Stimulated activated CD4-positive, alpha-beta T cell treated with anti-CD3 and anti-CD28 coated beads, Interleukin-1b, Interleukin-23, amount 100 ng/mL, for 24 hours (primary cell): ENCODE measurements at places on chromosomes 3 and 15.

- no peak for DNase-seq
Observed at GRCh38 chr3:143707848-143708247, 140.4 kb downstream of the SLC9A9 start.

DNA sequence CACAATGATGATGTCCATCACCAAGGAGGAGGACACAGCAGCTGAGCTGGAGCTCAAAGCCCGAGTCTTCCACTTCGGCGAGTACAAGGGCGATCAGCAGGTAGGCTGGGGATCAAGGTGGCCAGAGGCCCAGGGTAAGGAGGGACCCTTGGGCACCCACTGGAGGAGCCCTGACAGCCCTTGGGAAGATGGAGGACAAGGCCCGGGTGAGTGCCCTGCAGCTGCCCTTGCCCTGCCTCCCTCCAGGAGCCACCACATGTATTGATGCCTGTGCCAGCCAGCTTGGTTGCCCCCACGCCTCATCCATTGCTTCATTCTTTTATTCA lies 38.4 kb downstream of the CFAP100 start:
- DNase-seq, result no peak

DNA sequence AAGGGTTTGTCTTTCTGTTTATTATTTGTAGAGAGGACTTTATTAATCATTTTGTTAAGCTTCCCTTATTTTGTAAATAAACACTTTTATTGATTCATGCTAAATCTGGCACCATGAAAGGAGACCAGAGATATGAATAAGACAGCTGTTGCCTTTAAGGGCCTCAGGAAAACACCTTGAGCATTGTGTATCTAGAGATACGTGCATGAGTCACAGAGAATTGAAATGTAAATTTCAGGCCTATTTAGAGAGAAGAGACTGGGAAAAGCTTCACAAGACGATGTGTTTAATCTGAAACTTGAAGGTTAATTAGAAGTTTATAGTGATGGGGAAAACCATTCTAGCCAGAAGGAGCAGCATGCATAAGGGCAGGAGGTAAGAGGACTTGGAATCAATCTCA lies 28.6 kb upstream of the UTS2B start:
- DNase-seq, result no peak

GRCh38 chr3:62098646-62099365 lies 274.5 kb downstream of the FEZF2 start:
- DNase-seq, result no peak

GRCh38 chr3:133330522-133330921 lies 69.3 kb upstream of the BFSP2 start:
- no peak for DNase-seq

GRCh38 chr15:95202569-95203349 lies 971.4 kb downstream of the MCTP2 start:
- no peak for DNase-seq

GRCh38 chr3:116056280-116056679 lies 389.0 kb downstream of the LSAMP start:
- DNase-seq, result no peak

GRCh38 chr3:194158942-194159439 lies 23.0 kb downstream of the HES1 start:
- no peak for DNase-seq

- no peak for DNase-seq
Observed at GRCh38 chr3:136957751-136958288, at the start of gene IL20RB. Gene IL20RB, plus strand, starts transcription at chr3:136957983. Its CDS starts 131 bp downstream, at chr3:136958114.

DNA sequence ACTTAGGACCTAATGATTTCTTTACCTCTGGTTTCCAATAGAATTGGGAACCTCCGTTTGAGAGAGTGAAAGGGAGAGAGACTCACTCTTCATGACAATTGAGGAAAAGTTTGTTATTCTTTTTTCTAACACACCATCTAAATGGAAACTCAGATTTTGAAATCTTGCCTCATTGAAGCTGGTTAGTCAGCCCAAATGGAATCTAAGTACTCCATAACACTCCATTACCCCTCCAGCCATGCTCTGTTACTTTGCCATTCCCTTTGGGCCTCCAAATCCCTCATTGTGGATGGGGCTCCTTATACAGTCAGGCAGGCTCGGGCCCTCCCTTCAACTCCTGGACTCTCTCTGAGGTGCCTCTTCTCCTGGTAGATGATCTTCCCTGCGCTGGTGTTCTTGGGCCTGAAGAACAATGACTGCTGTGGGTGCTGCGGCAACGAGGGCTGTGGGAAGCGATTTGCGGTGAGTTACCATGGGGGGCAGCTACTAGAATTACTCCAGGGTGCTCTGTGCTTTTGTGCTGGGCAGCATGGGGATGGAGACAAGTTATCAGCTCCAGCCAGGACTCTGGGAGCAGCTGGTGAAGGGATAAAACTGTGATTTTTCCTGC lies 1.1 kb downstream of the TM4SF4 start:
- DNase-seq, result no peak

DNA sequence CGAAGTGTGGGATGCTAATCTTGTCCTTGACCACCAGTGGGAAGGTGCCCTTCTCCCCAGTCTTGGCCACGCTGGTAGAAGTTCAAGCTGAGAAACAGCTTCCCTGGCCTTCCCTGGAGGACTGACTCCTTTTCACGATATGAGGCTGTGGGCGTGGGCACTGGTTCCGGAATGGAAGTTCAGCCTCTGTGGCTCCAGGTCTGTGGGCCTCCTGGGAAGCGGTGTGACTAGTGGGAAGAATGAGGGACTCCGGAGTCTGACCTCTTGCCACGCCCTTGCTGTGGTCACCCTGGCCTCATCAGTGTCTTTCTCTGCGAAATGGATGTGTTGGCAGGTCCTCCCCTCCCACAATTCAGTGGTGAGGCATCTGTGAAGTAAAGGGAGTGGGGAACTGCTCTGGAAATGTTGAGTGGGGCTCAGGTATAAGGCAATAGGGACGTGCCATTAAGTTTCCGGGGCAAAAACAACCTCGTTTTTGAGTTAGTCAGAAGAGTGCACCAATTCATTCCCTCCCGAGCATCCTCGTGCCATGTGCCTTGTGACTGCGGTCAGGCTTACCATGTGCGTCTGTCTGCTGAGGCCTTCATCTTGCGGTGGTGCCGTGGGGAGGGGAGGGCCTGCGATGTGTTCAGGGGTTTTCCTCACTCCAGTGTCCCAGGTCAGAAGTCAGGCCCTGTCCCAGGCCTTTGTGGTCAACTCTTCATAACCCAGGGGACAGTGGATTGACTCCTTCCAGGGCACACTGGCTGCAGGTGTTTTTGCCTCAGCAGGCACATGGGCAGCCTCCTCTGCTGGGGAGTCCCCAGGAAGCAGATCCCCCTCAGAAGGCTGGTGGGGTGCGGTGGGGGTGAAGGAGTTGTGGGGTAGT lies 11.8 kb upstream of the SEC13 start:
- DNase-seq, result no peak

DNA sequence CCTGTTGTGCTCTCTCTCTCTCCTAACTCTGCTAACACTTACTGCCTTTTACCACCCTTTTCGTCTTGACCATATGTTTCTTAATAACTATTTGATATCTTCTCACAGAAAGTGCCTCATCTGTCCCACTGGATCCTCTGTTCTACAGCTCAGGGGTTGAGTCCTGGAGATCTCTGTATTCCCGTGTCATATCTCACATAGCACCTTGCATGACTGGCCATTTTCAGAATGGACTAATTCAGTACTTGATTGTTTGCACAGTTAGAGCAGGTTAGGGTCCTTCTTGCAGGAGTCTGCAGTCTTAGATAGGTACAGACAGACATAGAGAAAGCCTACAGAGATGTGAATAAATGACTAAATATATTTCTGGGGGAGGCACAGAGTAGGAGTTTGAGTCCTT lies 20.9 kb downstream of the HACD3 start:
- no peak for DNase-seq

- no peak for DNase-seq
Observed at GRCh38 chr3:141409940-141410241, 41.6 kb downstream of the ZBTB38 start.

GRCh38 chr15:59240036-59240435 lies 33.4 kb downstream of the LDHAL6B start:
- no peak for DNase-seq

DNA sequence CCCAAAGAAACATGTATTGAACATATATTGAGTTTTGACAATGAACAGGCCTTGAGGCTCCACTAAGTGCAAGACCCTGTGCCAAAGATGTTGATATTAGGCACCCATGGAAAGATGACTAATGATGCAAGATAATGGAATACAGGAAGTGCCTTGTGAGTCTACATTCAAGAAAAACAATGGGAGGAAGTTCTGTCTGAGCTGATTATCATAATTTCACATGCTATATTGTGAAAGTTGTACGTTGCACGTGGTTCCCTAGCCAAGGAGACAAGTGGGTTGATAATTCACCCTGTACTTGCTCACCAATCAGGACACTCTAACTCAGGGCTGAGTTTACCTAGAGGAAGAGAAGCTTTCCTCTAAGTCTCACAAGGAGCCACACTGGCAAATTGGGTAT lies 186.9 kb upstream of the STAC start:
- DNase-seq, result no peak

- peak; percentile 21 for DNase-seq
Observed at GRCh38 chr3:14467814-14468620, 65.6 kb downstream of the SLC6A6 start.

GRCh38 chr3:59243476-59243875 lies 193.7 kb upstream of the CFAP20DC start:
- DNase-seq, result no peak

- DNase-seq, result no peak
Observed at GRCh38 chr3:12288182-12289129, at the start of gene PPARG. Gene PPARG, plus strand, starts transcription at chr3:12289070. Its CDS starts 90,642 bp downstream, at chr3:12379712.

GRCh38 chr15:69908590-69909420 lies 188.9 kb downstream of the TLE3 start:
- no peak for DNase-seq

DNA sequence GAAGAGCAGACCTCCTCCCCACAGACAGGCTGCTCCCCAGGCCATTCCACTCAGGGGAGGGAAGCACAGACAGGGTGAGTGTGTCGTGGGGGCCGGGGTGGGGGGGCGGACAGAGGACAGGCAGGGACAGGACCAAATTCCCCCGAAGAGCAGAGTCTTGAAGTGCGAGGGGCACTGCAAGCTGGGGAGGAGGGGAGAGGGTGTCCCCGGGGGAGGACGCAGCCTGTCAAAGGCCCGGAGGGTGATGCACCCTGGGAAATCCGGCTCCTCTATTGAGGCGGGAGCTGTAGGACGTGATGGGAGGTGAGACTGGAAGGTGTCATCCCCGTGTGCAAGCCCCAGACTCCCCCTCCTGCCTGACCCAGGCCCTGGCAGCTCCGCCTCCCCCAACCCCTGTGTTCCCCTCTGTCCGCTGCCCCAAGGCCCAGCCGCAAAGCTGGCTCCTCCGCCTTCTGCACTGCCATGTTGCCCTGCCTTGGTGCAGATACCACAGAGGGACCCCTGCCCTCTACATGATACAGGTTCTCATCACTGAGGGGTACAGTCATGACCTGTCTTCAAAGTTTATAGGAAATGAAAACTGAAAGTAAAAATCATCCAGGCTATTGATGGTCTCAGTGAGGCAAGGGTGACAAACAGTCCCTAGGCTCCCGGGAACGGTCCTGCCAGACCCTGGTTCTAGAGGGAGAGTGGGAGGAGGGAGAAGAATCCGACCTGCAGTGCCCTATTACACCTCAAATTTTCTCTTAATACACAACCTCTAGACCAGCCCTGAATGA lies 76.3 kb upstream of the IQSEC1 start:
- DNase-seq, result no peak

DNA sequence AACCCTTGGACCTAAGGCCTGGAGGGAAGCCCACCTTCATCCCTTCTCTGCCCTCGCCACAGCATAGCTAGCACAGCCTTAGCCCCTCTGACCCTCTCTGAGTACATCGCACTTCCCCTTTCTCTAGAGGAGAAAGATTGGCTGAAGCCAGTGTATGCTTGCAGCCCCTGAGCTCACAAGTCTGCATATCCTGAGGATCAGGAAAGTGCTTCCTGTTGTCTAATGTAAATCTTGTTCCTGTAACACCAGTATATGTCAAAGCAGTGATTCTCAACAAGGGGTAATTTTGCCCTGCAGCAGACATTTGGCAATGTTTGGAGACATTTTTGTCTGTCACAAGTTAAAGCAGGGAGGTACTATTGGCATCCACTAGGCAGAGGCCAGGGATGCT lies 2.2 kb upstream of the PRKCD start:
- no peak for DNase-seq

GRCh38 chr3:58529516-58530353 lies 7.3 kb downstream of the ACOX2 start:
- DNase-seq, result no peak

DNA sequence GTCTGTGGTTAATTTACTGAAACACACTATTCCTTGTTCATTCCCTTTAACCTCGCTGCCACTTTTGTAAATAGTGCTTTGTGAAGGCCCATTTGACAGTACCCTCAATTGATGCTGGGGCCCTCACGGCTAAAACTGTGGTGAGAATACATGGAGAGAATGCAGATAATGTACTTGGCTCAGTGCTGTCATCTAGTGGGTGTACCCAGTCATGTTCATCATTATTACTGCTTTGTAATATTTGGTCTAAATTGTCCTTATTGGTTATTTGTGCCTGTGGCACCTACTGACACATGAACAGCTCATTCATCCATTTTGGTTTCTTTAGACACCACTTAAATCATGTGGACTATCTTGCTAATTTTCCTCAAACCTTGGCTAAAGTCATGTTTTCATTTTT lies 543.6 kb downstream of the EDEM1 start:
- no peak for DNase-seq

GRCh38 chr3:10707400-10708215 lies 108.4 kb upstream of the SLC6A11 start:
- no peak for DNase-seq

DNA sequence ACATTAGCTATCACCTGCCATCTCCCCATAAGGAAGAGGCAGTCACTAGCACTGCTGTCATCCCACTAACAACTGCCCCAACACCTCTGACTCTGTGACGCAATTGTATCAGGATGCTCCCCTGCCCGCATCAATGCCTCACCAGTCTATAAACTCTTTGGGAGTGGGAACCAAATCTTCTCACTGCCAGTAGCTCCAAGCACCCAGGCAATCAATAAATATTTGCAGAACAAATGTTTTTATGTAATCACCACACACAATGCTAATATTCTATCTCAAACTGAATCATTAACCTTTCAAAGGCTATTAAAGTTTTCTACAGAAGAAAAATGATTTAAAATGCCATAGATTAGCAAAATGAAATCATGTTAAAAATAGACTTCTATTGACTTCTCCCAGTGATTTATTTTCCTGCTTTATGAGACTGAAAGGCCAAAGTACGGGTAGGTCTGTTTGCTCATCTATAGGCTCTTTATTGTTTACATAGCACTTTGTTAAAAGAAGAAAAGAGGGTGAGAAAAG lies 131.3 kb downstream of the PLD1 start:
- no peak for DNase-seq

- DNase-seq, result no peak
Observed at GRCh38 chr15:101045236-101045646, 126.1 kb downstream of the LRRK1 start.

DNA sequence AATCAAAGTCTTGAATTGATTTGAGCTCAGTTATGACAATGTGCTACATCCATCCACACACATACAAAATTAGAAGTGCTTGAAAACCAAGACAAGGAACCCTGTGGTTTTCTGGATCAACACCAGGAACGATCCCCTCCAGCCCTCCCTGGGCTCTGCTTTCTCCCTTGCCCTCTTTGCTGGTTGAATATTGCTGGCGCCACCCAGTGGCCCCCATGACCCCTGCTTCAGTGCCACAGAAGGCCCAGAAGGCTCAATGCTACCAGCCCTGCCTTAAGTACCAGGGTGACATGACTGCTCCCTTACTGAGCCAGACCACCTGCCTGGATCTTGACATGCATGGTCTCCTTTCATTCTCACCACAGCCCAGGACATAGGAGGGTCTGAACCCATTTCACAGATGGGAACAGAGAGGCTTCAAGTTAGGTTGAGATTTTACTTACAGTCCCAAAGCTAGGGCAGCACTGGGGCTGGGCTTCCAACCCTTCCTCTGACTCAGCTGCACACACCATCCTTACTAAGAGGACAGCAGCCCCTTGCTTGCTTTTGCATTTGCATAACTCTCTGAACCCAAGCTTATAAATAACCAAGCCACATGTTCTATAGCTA lies 15.0 kb downstream of the IL12A start:
- no peak for DNase-seq
